Left forelimb (tissue), 1 donor: ENCODE measurements at places on chromosomes 7 and 10.
A peak's percentile ranks its signal among the peaks of the same experiment; 100 is the strongest.

GRCh38 chr7:118304100-118304499 lies 79.6 kb downstream of the ANKRD7 start:
- no peak for DNase-seq

DNA sequence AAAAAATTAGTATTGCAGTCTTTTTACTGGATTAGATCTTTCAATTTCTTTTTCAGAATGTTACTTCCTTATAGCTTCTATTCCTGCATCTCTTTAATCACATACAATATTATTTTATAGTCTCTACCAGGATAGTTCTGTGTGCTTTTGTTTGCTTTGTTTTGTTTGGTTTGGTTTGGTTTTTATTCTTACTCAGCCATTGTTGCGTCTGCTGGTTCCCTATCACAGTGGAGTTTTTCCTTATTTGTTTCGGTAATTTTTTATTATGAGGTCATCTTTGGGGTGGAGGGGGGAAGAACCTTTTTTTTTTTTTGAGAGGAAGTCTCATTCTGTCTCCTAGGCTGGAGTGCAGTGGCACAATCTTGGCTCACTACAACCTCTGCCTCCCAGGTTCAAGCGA lies 9.0 kb upstream of the BAIAP2L1 start:
- no peak for DNase-seq

- DNase-seq, result no peak
Measured at GRCh38 chr7:92489634-92490033, 11.9 kb upstream of the ERVW-1 start.

DNA sequence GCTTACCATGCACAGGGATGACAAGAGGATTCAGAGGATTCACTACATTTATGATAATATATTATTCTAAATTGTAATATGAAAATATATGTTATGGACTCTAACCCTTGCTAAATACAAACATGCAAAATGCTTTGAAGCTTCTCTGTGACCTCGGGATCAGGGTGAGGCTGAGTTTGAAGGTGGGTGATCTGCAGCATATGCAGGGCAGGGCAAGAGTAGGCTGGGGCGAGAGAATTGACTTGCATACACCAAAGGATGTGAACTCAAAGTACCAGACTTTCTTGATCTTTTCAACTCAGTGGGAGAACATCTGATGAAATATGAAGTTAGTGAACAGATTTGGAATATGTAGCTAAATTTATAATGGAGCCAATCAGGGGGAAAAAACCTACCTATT lies 57.0 kb downstream of the GPR158 start:
- no peak for DNase-seq

DNA sequence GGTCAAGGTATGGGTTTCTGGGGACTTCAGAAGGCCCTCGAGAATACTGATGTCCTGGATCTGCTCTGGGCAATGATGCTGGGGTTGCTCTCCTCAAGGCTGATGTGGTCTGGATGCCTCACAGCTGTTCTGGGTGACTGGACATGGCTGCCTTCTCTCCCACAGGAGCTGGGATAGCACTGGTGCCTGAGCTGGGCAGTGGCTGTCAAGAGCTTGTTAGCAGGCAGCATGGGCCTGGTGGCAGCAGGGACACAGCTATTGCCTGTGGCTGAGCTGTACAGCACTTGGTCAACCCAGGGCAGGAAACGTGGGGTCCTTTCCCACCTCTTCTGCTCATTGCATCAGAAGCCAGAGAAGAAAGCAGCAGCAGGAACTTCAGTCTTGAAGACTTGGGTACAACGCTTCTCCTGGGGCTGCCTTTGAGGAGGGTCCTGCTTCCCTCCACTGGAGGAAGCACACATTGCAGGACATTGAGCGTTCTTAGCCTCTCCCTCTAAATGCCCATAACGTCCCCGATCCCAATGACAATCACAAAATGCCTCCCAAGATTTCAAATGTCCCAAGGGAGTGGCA lies 13.0 kb downstream of the ADCYAP1R1 start:
- no peak for DNase-seq

DNA sequence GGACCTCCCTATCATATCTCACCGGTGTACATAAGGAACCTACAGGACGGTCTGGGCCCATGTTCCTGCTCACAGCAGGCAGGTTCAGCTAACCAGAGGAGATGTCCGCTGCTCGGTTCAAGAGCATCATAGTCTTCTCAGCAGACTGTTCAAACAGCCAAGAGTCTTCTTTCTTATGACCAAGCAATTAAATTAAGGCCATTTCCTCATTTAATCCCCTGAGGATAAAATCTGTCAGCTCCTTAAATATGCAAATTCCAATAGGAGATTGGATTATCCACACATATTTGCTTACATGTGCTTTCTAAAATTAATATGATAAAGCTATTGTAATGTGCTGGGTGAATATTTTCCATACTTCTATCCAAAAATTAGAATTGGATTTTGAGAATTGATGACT lies 59.7 kb downstream of the LMBR1 start:
- DNase-seq, result no peak

DNA sequence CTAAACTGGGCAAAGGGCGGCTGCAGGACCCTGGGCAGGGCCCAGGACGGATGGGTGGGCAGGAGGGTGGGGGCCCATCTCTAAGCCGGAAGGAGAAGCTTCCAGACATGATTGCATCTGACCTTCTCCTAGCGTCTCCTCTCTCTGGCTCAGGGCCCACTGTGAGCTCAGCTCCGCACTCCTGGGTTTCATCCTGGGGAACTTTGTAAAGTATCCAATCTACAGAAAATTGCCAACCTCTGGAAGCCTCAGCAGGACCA lies 8.8 kb upstream of the RET start:
- DNase-seq, result no peak

DNA sequence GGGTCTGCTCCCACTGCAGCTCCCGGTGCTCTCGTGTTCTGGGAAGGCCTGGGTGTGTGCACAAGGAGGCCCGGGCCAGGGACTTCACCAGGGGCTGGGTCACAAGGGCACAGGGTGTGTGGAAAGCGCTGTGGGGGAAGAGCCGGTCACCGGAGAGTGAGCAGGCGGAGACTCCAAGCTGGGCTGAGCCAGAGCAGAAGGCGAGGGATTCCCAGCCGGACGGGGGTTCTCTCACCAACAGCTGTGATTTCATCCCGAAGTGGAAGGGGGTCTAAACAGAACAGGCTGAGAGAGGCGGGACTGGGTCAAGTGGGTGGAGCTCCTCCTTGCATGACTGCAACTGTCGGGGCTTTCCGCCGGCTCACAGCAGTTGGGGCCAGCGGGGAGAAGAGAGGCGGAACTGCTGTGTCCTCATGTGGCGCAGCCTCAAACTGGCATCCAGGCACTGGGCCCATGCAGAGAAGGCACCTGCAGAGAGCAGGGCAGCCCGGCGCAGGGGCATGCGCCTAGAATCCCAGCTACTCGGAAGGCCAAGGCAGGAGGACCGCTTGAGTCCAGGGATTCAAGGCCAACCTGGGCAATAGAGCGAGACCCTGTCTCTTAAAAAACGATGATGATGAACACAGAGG lies 7.6 kb upstream of the ORAI2 start:
- DNase-seq, result peak; percentile 72

- DNase-seq, result no peak
Measured at GRCh38 chr10:103847909-103848468, 7.4 kb downstream of the SH3PXD2A start.

DNA sequence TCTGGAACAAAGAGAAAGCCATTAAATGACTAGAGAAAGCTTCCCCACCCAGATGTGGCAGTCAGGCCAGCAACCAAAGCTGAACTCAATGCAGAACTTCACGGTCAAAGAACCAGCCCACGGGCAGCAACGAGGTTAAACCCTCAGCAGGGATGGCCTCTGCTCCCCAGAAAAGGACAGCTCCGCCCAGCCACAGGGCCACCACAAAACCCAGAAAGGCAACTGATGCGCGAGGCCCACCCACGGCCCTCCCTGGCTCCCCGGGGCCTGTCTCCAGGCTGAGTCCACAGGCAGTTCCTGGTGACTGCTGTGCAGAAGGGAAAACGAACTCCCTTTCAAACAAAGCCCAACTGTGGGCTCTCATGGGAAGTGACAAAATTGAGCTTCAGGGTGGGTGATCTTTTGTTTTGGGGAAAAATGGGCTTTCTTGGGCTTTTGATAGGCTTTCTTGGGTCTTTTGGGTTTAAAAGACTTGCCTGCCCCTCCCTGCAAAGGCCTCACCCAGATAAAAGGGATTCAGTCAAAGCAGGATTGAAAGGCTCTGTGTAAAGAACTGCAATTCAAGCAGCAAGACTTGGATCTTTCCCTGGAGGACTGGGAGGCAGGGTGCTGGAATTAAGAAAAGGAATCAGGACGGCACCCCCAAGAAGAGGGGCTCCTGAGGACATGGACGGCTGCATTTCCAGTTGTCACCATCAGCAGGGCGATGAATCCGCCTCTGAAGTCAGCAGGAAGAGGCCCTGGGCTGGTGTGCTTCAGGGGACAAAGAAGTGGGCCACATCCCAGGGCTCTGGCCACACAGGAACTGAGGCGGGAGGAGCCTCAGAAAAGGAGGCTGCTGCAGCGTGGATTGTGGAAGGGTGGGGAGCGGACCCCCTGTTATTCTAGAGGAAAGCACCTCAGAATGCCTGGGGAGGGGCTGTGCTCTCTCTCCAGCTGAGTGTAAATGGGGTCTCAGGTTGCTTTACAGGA lies 209.9 kb downstream of the USP6NL start:
- peak; percentile 60 for DNase-seq

DNA sequence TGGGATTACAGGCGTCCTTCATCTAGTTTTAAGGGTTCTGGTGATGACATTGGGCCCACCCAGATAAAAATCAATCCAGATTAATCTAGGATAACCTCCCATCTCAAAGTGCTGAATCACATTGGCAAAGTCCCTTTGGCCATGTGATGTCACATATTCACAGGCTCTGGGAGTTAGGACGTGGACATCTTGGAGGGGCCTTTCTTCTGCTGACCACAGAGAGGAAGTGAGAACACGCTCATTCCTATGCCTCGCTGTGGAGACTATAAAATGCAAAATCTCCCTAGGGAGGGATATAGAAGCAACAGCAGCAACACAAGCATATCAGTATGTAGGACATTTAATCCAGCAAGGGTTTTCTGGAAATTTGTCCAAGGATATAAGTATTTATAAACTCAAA lies 266.0 kb upstream of the PITRM1 start:
- DNase-seq, result no peak

GRCh38 chr7:105808703-105809590 lies 67.5 kb downstream of the ATXN7L1 start:
- no peak for DNase-seq

- DNase-seq, result no peak
Measured at GRCh38 chr10:100637785-100638184, 102.0 kb downstream of the HIF1AN start.

DNA sequence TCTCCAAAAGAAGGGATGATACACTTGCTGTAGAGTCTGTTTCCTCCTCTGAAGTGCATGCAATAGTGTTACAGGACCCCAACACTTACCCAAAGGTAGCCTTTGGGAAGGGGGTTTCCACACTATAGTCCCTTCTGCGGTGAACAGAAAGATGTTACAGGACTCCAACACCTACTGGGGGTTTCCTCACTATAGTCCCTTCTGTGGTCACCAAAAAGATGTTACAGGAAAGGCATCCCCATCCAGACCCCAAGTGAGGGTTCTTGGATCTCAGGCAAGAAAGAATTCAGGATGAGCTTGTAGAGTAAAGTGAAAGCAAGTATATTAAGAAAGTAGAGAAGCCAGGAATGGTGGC lies 69.2 kb upstream of the PIK3CG start:
- no peak for DNase-seq

GRCh38 chr10:131933696-131934086 lies 32.9 kb downstream of the PPP2R2D start:
- no peak for DNase-seq

DNA sequence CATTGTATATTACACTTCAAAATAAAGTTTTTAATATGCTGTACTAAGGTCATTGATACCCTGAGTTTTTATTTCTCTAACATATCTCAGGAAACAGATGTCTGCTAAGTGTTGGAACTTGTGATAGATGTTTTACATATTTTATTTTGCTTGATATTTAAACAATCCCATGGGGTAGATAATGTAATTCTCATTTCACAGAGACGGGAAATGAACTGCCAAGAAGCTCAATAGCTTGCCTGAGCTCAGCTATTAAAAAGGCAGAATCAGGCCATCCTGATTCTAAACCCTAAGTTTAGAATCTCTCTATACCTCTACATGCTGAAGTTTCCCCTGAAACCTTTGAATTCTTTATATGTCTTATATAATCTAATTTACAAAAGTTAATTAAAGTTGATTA lies 126.3 kb downstream of the LRRC18 start:
- no peak for DNase-seq

- DNase-seq, result no peak
Measured at GRCh38 chr7:100943693-100944092, 5.6 kb upstream of the MUC3A start.

GRCh38 chr7:32117837-32118236 lies 47.6 kb upstream of the PDE1C start:
- no peak for DNase-seq

DNA sequence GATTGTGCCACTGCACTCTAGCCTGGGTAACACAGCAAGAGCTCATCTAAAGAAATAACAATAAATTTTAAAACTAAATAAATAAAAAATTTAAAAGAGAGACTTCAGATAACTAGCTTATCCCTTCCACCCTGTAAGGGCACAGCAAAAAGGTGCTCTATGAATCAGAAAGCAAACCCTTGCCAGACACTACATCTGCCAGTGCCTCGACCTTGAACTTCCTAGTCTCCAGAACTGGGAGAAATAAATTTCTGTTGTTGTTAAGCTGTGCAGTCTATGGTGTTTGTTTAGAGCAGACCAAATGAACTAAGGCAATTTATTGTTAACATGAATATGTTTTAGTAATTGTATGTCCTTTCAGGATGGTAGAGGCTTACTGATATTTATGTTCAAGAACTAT lies 174.9 kb upstream of the TRIM24 start:
- no peak for DNase-seq

DNA sequence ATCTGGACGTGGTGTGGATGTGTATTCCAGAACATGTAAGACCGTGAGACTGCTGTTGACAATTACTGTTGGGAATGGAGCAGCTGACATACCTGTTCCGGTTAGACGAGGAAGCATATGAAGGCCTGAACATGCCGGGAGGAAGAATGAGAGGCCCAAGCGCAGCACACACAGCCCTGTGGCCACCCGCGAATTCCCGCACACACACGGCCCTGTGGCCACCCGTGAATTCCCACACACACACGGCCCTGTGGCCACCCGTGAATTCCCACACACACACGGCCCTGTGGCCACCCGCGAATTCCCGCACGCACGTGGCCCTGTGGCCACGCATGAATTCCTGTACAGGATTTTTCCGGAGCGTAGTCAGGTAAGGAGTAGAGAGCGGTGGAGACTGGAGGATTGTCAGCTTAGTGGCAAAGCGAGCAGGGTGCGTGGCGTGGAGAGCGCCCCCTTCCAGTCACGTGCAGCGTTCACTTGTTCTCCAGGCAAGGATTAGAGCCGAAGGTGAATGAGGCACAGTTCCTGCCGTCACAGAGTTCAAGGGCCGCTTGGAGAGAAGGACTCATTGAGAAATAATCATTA lies 9.5 kb upstream of the SUN1 start:
- no peak for DNase-seq
